Epithelial cell of umbilical artery (primary cell): ENCODE measurements at places on chromosomes 3 and 15. TPM values are rescaled to one million over a fixed set of nuclear protein-coding genes. Genes with fewer than 3 reads are reported as not detected.

Gene TNFAIP8L3
- total RNA-seq: 8.8 and 10.2 TPM in 2 replicates

Gene RHOV
- under 0.01 and 0.15 TPM in 2 replicates for total RNA-seq

Gene CHP1
- total RNA-seq: 64.6 and 69.5 TPM in 2 replicates

Gene MGA
- total RNA-seq: 23.7 and 66.3 TPM in 2 replicates

Gene TARS3
- total RNA-seq: 7.8 and 8.2 TPM in 2 replicates

Gene COL8A1
- total RNA-seq: 69.2 and 518 TPM in 2 replicates

Gene STARD5
- total RNA-seq: 0.32 and 1.1 TPM in 2 replicates

Gene CLDN16
- under 0.01 TPM in 2 replicates for total RNA-seq

Gene SV2B
- not detected in 2 replicates for total RNA-seq

Gene GPX1
- 244 and 429 TPM in 2 replicates for total RNA-seq

Gene SATB1
- total RNA-seq: 7.0 and 9.1 TPM in 2 replicates

Gene TPRG1
- under 0.01 and 0.91 TPM in 2 replicates for total RNA-seq

Gene GATM
- 0.32 and 1.4 TPM in 2 replicates for total RNA-seq

Gene GATA2
- 6.8 and 7.1 TPM in 2 replicates for total RNA-seq

Gene GPR27
- total RNA-seq: under 0.01 TPM in 1 of 2 replicates, not detected in the other
